ENCODE measurements at places on chromosomes 12 and 14. TPM values are rescaled to one million over a fixed set of nuclear protein-coding genes. Genes with fewer than 3 reads are reported as not detected.

DNA sequence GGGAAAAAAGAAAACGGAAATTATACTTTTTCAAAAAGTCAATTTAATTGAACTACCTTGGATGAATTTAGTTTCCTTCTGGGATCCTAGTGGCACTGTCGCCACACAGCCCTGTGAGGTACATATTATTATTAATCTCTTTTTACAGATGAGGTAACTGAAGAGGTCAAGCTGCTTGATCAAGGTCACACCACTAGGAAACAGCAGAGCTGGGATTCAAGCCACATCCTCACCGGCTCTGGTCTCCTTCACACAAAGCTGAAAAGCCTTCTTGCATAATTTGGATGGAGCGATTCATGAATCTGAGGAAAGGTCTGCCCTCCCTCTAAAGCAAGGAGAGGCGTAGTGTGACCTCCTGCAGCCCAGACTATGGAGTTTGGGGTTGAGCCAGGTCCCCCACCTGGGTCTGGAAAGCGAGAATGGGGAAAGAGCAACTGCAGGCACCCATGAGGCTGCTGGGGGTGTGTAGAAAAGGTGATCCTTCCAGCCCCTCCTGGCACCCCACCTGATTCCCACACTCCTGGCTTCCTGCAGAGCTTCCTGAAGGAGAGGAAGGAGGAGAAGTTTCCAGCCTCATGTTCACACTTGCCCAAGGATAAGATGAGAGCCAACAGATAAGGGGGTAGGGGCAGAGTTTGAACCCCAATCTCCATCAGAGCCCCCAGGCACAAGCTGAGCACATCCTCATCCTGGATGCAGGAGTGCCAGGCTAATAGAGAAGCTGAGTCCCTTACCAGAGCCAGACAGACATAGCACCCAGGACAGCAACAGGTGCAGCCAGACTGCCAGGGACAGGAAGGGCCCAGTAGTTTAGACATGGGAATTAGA is 3.9 kb upstream of the KRT79 start:
- ATAC-seq: no peak

DNA sequence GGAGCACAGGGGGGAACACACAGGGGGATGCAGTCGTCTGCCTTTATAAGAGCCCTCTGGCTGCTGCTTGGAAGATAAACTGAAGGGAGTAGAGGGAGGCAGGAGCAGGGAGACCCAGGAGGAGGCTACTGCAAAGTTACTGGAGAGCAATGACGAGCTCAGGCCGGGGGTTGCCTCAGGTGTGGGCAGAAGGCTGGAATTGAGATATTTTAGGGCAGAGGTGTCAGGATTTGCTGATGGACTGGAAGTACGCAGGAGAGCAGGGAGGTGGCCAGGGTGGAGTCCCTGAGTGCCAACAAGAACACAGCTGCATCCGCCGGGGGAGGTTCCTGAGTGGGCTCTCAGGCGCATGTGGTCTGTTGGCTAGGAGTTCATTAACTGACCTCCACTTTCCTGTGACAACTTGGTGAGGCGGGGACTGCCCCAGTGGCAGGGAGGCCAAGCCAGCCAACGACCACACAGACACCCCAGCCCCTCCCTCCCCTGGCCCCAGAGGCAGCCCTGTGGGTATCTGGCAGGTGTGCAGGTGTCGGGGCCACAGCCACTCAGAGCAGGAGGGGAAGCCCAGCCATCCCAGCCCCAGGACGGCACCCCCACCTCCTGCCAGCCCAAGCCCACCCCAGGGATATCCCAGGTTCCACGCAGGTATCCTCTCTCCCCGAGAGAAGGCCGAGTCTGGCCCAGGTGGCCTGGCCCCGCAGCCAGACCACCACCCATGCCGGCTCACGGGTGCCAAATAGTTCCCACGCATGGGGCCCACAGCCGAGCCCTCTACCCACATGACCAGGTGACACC is 85.4 kb downstream of the NCOR2 start:
- no peak for ATAC-seq

FAM177A1 gene
- total RNA-seq: 51.0 TPM

GRCh38 chr14:34733245-34733644 is 18.9 kb upstream of the CFL2 start:
- no peak for ATAC-seq

- ATAC-seq: no peak
Observed at GRCh38 chr14:77260631-77261030, 10.4 kb downstream of the NGB start.

DNA sequence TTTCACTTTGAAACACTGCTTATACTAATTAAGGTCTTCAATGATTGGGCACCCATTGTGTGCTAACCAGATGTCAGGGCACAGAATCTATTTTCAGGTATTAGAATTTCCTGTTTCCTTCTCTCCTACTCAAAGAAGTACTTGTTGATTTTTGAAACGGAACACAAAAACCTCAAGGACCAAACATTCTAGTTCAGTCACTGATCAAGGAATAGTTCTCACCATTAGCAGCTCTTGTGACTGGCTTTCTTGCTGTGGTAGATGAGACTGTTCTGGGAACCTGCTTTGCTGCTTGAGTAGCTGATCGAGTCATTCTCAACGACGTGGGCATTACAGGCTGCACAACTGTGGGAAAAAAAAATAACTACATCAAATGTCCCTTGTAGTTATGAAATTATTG is 11.0 kb downstream of the DLGAP5 start:
- peak; percentile 54 for ATAC-seq

FAM186B gene
- total RNA-seq: 0.36 TPM

DNA sequence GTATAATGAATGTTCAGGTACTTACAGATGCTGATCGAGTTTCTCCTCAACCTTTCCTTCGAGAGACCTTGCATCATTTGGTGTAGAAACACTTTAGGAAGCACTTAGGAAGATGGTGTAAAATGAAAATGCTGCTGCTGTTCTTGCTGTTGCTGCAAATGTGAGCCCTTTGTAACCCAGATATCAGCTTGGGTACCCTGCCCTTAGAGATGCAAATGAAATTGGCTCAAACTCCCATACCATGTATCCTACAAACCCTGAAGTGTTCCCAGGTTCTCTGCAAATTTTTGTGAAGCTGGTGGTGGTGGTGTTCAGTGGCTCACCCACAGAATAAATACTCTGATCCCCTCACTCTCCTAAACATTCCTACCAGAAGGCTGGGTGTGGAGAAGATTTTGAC is 130.8 kb downstream of the SLC25A47 start:
- ATAC-seq: no peak

- peak; percentile 79 for ATAC-seq
Observed at GRCh38 chr12:27571463-27571862, 47.5 kb downstream of the PPFIBP1 start.

DNA sequence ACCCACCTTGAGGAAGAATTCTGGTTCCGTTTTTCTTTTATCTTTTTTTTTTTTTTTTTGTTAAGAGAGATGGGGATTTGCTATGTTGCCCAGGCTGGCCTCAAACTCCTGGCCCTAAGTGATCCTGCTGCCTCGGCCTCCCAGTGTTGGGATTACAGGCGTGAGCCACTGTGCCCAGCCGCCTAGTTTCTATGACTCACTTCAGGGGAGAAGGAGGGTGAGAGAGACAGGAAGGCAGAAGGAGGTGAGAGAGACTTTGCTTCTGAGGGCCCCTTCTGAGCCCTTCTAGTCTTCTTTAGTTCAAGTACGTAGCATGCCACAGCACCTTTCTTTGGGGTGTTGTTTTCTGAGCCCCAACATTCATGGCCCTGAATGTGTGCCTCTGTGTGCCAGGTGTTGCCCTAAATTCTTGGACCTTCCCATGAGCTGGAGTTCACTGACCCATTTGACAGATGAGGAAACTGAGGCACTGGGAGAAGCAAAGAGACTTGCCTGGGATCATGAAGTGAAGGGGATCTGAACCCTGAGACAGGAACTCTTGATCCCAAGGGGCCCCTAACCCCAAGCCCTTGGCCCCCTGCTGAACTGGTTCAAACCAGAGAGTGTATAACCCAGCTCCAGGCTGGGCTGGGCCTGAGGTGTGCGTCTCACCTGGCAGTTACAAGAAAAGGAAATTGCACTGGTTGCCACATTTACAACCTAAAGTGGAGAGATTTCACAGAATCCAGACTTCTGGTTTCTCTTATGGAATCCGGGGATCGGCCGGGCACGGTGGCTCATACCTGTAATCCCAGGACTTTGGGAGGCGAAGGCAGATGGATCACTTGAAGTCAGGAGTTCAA is 20.8 kb downstream of the SH2B3 start:
- ATAC-seq: no peak

DNA sequence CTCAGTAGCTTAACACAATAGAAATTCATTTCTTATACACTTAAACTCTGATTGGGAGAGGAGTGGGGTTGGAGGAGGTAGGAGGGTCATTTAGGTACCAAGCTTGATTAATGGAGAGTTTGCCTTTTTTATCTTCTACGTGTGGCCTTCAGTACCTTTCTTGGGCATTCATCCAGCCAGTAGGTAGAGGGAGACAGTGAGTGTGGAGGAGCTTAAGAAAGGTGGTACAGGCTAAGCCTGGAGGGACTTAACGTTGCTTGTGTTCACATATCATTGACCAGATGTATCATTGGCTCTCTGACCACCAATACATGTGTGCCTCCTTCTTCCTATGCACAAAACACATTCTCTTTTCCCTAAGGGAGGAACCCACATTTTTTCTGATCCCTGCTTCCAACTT is 232.9 kb upstream of the CRY1 start:
- ATAC-seq: no peak

GRCh38 chr12:57726151-57726883 is 12.2 kb downstream of the AGAP2 start:
- ATAC-seq: peak; percentile 86

DNA sequence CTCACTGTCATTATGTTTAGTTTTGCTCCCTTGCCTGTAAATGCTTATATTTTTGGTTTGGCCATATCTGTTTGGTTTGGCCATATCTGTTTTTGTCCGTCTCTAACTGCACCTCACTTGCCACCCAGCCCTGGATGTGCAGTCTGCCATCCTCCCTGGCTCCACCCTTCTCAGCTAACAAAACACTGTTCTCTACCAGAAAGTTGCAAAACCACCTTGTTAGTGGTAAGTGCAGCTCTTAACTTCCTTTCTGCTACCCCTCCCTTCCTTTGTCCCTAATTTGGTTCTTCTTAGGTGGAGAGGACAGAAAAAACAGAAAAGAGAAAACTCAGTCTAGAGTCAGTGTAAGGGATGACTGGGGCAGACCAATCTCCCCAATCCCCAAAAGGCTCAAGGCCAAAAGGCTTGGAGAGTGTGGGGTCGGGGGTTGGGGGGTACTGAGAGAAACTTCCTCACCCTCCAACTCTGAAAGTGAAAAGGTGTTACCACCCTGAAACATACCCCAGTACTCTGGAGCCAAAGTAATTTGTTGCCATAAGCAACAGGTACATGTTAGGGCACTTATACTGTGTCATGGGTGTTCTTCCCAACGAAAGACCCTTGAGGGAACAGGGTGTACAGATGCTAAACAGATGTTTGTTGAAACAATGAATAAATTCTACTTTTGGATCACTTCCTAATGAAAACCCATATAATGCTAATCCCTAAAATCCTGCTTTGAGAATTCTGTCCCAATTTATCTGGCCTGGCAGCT is 5.0 kb downstream of the BIN2 start:
- ATAC-seq: peak; percentile 57

- peak; percentile 92 for ATAC-seq
Observed at GRCh38 chr12:89960011-89960507, 251.4 kb upstream of the ATP2B1 start.

DNA sequence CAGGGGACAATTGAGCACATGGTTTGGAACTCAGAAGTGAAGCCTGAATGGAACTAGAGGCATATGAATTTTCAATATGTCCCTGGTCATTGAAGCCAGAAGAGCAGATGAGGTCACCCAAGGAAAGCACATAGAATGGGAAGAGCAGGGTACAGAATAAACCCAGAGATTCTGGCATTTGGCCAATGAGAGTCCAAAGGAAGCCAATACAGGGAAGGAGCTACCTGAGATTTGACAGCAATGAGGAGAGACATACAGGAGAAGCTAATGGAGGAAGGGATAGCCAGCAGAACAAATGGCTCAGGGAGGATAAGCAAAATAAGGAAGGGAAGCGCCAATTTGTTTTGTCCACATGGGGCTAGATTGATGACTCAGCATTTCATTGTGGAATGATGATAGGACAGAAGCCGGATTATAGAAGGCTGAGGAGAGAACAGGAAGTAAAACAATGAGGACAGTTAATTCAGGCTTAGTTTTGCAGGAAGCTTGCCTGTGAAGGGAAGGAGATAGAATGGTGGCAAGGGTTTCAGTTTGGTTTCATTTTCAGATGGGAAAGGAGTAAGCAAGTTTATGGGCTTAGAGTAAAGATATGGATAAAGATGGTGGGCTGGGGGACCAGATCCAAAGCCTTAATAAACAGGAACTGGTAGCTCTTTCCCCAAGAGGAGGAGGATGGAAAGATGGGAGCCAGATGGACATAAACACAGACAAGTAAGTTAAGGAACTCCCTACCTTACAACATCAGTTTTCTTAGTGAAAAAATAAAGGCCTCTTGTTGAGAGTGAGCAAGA is 3.2 kb upstream of the SPTSSA start:
- ATAC-seq: peak; percentile 25

DNA sequence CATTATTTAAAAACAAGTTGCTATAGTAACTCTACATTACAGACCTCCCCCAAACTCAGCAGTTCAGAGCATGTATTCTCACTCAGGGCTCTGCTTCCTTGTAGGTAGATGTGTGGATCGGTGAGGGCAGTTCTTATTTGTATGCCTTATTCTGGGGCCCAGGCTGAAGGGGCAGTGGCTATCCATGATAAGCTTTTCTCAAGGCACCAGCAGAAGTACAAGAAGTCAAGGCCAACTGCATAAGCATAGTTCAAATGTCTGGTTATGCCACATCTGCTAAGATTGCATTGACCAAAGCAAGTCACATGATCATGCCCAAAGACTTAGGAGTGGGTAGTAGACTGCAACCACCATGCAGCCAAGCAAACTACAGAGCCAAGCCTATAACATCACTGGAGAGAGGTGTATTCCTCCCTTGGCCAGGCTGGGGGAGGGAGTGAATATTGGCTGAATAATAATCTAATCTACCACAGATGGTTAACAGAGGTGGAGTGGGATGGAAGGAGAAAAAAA is 4.6 kb downstream of the PSEN1 start:
- no peak for ATAC-seq

GRCh38 chr12:99427104-99427503 is 220.4 kb upstream of the GARIN6 start:
- ATAC-seq: no peak

GRCh38 chr12:51973560-51973959 is 22.1 kb downstream of the ACVR1B start:
- no peak for ATAC-seq

DNA sequence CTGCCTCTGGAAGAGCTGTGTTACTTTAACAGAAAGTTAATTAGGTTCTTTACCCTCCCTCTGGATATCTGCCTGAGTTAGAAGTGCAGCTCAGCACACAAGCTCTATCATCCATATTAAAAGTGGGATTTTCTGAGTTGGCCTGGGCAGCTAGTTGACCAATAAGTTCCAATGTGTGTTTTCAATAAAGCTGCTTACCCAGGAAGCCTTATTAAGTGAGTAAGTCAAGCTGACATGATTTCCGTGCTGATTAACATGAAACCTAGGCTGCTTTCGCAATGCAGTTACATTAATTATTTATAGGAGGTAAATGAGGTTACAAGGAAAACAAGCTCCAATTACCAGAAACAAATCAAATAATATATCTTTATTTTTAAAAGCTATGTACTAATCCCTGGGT is 4.8 kb downstream of the NEUROD4 start:
- ATAC-seq: no peak
